ENCODE measurements at places on chromosomes 6 and 20.

- DNase-seq, result peak; percentile 72
These were observed 144.0 kb downstream of the LRRC1 start for GRCh38 chr6:53938810-53939209.

DNA sequence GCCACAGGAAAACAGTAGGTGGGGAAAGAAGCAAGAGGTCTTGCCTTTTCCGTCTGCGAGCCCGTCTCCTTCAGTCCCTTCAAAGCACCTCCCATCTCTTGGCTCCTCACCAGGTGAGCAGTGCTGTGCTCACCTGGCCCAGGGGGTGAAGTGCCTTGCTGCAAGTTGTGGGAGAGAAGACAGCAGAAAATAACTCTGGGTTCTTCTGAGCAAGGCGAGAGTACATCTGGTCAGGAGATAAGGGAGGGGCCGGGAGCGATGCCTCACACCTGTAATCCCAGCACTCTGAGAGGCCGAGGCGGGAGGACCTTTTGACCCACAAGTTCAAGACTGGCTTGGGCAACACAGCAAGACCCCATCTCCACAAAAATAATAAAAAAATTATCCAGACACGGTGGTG lies 35.6 kb upstream of the TGM3 start:
- DNase-seq, result no peak

DNA sequence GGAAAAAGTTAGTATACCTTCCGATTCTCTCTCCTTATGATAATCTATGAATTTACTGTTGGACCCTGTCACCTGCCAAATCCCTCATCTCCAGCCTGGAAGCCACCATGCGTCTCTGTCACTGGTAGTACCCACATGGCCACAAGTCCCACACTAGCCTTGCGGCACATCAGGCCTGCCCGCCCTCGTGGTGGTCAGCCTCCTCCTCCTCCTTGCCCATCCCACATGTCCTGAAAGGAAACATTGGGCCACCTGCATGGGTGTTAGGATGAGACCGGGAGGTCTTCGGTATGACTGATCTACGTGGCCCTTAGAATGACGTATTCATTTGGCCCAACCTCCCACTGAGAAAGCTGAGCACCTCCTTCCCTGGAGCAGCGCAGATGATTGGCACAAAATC lies 37.0 kb upstream of the QKI start:
- no peak for DNase-seq

GRCh38 chr6:104835782-104836181 lies 23.9 kb downstream of the HACE1 start:
- DNase-seq, result no peak

DNA sequence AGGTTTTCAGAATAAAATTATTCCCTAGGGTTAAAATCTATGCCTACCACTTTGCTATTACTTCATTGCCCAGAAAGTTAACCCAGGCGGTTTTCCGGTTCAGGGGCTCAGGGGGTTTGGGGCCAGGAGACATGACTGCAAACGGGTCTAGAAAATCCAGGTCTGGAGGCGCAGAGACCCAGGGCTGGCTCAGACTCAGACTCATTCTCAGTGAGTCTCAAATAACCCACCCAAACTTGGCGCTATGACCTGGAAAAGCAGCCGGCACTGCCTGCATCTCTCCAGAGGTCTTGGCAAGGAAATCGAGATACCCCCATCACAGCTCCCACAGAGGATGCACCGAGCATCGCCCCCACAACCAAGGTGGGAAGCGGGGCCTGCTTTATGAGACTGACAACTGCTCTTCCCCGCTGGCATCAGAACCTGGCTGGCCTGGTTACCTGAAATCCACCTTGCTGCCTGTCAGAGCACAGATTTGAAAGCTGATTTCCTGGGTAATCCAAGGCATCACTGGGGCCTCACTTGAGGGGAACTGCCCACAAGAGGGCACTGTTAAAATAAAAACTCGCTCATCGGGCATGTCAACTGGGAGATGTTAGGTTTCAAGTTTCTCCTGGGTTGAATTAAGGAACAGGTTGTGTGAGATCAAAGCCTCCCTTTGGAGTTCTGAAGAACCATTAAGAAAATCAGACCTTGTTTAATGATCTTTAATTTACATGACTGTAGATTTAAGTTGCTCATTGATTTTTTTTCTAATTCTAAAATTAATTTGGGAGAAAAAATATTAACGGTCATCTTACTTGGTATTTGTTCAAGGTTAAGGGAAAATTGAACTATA lies 55.1 kb downstream of the KIF16B start:
- DNase-seq, result peak; percentile 54

GRCh38 chr6:424741-425417 lies 33.3 kb downstream of the IRF4 start:
- no peak for DNase-seq

DNA sequence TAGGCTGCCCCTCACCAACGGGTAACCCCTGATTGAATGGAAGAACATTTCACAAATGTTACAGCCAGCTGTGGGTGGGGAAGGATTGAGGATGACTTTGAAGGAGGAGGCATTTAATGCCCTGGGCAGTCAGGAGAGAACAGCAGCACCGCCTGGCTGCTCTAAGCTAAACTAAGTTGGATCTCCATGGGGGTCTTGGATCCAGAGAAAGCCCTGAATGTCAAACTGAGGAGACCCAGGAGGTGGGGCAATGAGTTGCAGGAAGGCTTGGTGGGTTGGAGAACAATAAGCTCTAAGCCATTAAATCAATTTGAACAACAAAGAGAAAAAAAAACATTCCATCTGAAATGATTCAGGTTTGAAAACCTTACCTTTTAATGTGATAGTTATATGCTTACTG lies 35.4 kb downstream of the TMX4 start:
- DNase-seq, result no peak

DNA sequence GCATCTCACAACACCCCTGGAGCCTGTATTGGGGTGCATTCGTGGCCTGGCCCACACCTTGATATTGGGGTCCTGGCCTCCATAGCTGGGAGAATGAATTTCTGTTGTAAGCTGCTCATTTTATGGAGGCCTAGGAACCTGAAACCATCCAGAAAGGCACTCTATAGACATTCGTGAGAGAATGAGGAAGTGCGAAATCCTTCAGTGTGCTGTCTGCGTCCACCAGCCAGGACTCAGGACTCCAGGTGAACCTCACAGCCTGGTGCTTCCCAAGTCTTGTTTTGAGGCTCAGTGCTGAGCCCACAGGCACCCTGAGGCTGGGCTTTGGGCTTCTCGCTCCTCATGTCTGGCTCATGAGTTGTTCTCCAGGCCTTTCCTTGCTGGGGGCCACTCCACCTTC lies 11.9 kb upstream of the RBBP8NL start:
- no peak for DNase-seq

DNA sequence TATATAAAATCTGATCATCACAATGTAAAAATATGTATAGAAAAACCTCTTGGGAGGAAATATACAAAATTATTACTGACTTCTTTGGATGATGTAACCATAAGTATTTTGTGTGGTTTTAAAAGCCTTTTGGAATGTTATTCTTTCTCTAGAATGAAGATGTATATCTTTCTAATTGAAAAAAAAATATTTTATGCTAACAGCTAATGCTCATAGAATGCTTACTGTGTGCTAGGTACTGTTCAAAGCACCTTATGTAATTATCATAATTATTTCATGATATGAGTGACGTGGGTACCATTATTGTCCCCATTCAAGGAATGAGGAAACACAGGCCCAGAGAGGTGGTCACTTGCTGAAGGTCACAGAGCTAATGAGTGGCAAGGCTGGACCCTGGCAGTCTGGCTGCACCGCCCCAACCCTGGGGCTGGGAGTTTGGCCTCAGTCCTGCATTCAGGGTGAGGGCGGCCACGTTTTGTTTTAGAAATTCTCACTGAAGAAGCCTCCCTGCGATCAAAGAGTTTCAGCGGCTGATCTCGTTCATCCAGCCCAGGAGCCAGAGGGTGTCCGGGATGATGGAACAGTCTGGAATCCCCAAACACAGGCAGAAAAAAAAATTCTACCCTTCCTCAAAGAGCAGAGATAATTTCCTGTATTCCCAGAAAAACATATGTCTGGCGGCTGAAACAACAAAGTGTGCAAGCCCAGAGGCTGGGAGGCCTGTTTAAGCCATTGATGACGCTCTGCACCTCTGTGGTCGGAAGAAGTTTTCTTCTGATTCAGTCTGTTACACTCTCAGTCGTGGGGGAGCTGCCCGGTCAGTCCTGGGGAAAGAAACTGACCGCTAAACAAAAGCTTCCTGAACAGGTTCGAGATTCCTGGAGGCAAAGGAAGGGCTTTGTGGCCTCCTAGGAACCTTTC lies 37.3 kb downstream of the TFEB start:
- DNase-seq, result peak; percentile 86

GRCh38 chr6:110882824-110883554 lies 8.4 kb downstream of the AMD1 start:
- no peak for DNase-seq

DNA sequence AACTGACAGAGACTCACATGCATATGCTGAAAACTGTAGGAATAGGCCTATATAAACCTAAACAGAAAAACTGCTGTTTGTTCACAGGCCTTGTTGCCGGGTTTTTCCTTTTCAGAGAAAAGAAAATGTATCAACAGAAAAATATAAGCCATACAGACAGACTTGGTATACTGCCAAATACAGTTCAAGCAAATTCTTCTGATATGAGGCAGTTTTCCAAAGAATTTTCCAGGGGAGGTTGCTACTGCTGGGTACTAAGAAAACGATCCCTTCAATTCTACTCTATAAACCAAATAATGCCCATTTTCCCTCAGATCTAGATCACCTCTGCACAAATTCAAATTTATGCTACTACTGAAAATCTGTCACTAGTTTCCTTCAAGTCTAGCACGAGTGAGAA lies 59.4 kb downstream of the ME1 start:
- DNase-seq, result peak; percentile 30

GRCh38 chr6:12383448-12383847 lies 93.3 kb downstream of the EDN1 start:
- no peak for DNase-seq

- DNase-seq, result no peak
These were observed 311.4 kb downstream of the TFAP2C start for GRCh38 chr20:56940466-56940865.

DNA sequence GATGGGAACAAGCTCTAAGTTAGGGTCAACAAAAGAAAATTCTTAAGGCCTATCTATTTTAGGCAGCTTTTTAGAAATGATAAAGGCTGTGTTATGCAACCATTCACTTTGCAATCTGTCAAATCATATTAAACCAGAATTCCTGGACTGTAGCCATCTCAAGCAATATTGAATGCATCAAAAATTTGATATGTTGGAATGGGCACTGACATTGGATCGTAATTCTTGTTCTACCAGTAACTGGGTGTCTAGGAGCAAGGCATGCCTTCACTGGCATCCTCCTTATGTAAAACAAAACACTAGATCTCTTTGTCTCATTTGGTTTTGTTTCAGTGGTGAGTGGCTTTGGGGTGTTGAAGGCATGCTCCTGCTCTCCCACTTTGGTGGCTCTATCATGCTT lies 145.6 kb downstream of the JARID2 start:
- no peak for DNase-seq

GRCh38 chr6:131688286-131688685 lies 12.9 kb downstream of the OR2A4 start:
- DNase-seq, result no peak

DNA sequence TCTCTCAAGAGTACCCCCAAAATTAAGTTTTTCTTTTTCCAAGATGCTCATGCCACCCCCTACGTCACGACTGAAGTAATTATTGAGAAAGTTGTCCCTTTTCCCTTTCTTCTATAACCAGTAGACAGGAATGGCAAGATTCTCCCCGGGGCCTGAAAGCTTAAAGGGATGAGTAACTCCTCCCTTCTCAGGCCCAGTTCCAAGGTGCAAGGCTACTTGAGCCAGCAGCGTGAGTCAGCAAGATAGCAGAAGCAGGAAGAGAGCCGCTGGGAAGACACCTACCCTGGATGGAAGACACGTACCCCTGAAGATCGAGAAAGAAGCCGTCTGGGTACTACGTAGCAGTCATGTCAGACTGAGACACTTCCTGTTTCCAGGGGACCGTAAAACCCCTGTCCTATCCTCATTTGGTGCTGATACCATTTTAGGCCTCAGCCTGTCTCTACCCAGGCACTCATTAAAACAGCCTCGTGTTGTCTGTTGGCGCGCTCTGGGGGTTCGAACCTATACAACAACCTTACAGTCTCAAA lies 241.0 kb downstream of the ADGRG6 start:
- peak; percentile 44 for DNase-seq

- DNase-seq, result peak; percentile 82
These were observed 322.2 kb downstream of the PLCB1 start for GRCh38 chr20:8454137-8454712.

- DNase-seq, result no peak
These were observed 223.7 kb upstream of the SULF2 start for GRCh38 chr20:48008850-48009515.

DNA sequence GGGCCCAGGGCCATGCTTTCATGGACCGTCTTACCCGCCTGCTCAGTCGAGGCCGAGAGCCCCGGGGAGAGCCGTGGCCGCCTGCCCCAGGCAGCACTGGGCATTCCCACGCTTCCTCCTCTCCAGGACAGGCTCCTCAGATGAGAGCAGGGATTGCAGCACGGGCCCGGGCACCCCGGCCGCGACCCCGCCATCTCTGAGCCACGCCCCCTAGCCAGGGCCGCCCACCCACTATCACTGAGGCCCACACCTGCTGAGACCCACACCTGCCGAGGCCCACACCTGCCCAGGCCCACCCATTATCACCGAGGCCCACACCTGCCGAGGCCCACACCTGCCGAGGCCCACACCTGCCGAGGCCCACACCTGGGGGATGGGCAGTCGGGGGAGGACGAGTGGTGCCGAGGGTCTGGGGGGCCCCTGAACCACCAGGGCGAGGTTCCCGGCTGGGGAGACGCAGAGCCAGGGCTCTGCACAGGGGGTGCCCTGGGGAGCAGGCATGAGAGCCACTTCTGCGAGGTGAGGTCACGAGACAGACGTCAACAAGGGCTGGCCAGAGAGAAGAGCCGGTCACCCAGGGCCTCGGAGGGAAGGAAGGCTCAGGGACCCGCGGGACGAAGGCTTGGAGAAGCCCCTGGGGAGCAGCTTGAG lies 235.6 kb downstream of the ERMARD start:
- no peak for DNase-seq

GRCh38 chr20:60261333-60261732 lies 303.1 kb downstream of the CDH26 start:
- DNase-seq, result no peak

- DNase-seq, result no peak
These were observed 51.8 kb downstream of the TSHZ2 start for GRCh38 chr20:53023732-53024520.

DNA sequence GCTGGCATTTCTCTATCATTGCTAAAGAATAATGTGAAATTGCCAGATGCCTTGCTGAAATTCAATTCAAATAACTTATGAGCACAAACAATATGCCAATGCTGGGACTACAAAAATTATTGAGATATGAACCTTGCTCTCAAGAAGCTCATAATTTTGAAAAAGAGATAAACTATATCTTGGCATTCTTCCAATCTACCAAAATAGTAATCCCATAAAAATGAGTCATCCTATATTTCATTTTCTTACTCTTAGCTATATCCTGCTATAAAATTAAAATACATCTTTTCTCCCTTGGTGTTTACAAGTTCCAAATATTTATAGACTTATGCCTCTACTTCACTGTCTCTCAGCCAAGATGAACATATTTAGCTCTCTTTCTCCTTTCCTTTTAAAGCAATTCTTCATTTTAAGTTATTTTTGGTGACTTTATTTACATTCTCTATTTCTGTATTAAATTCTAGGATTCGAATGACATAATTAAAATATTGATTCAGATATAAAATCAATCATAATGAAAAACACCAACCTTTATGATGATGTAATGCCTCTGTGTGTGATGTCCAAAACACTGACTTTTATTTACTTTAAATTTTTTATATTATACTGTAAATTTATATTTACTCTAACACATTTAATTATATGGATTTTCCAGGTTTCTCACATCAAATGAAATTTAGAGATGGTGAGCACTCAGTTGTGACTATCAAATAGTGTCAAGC lies 152.6 kb downstream of the CDK19 start:
- no peak for DNase-seq

- DNase-seq, result peak; percentile 69
These were observed 10.5 kb downstream of the NKX2-2 start for GRCh38 chr20:21503345-21503744.

Measured in astrocyte of the hippocampus (primary cell).